Stimulated activated CD4-positive, alpha-beta T cell treated with anti-CD3 and anti-CD28 coated beads, Interleukin-1b, Interleukin-23, amount 100 ng/mL, for 4 hours (primary cell): ENCODE measurements at places on chromosomes 4 and X.

DNA sequence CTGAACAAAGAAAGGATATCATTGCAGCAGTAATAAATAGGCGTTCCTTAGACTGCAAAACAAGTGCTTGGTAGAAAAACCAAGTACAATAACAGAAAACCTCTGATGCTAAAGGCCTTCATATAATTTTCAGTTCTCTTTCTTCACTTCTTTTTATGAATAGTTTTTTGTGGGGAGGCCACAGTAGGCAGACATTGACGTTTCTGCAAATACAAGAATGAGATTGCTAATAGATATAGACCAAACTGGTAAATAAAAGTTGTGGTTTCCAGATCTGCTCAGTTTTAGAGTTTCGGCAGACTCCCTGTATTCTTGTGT lies 57.0 kb upstream of the RAP1GDS1 start:
- no peak for DNase-seq

DNA sequence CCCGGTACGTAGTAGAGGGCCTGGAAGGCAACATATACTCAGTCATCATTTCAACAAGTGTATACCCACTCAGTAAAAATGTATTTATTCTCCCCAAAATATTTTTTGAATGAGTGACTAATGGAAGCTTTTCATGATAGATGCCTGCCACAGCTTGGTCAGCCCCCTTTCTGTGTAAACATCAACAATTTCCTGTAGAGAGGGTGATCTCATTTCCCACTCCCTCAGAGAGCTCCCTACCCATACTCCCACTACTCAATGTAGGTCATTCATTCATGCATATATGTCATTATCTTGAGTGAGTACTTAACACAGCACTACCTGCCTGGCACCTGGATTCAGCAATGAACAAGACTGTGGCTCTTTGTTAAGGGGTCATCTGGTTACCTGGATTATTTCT lies 81.9 kb downstream of the STK32B start:
- DNase-seq: no peak

DNA sequence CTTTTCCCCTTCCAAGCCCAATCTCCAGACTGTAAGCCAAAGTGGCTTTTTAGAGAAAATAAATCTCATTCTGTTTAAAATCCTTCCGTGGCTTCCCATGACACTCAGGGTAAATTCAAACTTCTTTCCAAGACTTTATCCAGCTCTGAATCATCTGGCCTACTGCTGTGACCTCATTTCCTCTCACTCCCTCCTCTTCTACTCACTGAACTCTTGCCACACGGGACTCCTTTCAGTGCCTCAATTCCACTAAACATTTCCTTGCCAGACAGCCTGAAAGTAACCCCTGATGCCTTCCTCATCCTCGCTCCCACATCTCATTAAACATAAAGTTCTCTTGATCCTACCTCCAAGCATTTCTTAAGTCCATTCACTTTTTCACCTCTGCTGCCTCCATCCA lies 27.8 kb upstream of the RNF128 start:
- no peak for DNase-seq

GRCh38 chr4:128916832-128917231 lies 107.3 kb downstream of the JADE1 start:
- no peak for DNase-seq

DNA sequence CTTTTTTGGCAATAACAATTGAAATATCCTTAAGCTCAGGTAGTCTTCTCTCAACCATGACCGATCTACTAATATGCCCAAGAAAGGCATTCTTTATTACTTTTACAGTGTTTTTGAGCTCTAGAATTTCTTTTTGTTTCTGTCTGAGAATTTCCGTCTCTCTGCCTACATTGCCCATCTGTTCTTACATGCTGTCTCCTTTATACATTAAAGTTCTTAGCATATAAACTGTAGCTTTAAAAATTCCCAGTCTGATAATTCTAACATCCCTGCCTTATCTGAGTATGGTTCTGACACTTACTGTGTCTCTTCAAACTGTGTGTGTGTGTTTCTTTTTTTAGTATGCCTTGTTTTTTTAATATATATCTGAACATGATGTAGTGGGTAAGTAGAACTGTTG lies 658.1 kb downstream of the GRID2 start:
- DNase-seq: no peak

DNA sequence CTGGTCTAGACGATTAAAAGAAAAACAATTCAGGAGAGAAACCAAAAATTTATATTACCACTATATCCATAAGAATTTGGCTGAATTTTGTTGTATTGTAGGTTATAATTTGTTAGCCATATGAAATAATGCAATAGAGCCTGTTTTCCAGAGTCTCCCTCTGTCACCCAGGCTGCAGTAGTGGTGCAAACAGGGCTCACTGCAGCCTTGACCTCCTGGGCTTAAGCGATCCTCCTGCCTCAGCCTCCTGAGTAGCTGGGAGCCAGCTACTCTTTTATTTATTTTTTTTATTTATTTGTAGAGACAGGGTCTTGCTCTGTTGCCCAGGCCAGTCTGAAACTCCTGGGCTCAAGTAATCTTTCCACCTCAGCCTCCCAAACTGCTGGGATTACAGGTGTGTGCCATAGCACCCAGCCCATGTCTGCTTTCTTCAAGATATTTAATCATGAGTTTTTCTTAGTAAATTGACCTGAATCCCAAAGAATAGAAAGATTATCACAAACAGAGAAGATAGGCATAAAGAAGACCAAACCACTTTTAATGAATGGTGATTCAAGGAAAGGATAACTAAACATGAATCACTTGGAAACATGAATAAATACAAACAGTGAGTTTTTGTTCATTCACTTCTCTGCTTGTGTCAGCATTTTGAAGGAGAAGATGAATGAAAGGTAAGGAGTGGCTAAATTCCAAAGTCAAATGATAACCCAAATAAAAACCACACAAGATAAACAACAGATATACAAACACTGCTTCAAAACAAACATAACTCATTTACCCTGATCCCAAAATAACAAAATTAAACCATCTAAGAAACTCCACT lies 82.1 kb downstream of the PPP3CA start:
- DNase-seq: no peak

DNA sequence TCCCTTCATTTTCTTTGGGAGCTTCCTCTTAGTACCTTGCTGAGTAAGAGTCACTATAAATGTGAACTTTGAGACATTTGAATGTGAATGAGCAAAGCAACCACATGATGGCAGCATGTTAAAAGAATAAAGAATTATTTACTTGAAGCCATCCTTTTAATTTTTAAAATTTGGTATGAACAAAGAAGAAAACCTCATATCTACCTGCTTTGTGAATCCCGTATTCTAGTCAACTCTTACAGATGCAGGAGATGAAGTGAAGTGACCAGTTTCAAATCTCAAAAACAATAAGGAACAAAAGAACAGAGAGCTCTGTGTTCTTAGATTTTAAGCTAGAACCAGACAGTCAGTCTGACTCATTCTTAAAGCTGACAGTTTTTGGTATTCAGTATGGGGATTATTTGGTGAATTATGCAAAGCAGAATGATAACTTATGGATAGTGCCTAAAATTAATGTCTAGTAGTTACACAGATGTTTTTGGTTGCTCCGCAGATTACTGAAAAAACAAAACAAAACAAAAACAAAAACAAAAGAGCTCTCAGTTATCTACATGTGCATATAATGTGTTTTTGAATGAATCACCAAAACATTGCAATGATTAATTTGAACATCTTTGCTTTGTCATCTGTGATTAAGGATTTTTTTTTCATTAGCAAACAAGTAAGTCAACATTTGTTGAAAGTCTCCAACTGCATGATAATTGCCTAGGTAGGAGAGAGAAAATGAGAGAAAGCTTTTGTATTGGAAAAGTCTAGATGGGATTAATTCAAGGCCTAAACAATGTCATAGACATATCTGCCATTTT lies 48.2 kb upstream of the H2AZ1 start:
- DNase-seq: no peak

- DNase-seq: no peak
Observed at GRCh38 chr4:147076179-147076578, 130.5 kb upstream of the TTC29 start.

- no peak for DNase-seq
Observed at GRCh38 chr4:89067417-89067816, 10.4 kb upstream of the FAM13A start.
